ENCODE measurements at places on chromosomes 5 and 9.

DNA sequence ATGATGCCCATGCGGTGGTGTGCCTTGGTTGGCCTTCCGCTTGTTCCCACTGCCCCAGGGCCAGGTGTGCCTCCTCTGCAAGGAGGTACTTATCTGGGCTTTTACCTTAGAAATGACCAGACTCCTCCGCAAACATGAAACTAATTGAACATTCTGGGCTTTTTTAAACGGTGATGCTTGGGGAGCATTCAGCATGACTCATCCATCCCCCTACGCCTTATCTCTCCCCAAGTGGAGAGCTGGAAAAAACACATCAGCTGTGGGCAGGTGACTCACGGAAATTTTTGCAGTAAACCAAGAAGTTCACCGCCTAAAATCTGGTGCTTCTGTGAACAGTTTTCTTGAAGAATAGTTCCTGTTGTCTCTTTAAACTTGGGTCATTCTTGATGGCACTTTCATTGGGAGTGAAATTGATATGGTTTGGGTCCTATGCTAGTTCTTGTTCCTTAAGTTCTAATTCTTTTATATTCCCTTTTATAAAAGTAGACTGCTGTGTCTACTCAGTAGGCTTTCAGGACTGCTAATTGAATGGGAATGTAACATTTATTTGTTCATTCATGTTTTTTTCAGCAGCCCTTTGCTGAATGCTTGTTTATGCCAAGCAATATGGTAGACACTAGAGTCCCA is 39.6 kb downstream of the SFXN1 start:
- peak; percentile 69 for DNase-seq

DNA sequence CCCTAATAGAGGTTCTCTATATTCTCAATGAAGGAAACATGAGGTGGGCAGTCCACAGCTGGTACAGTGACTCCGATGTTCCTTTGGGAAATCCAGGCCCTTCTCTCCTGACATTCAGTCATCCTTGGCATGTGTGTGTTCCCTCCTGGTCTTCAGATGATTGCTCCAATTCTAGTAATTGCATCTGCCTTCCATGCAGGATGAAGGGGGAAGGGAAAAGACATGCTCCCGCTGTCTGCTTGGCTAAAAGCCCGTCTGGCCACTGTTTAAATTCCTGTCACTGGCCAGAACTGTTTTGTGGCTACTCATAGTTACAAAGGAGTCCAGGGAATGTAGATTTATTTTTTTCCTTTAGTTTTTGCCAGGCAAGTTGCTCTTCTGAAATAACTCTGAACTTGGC is 65.0 kb downstream of the MAST4 start:
- no peak for DNase-seq

DNA sequence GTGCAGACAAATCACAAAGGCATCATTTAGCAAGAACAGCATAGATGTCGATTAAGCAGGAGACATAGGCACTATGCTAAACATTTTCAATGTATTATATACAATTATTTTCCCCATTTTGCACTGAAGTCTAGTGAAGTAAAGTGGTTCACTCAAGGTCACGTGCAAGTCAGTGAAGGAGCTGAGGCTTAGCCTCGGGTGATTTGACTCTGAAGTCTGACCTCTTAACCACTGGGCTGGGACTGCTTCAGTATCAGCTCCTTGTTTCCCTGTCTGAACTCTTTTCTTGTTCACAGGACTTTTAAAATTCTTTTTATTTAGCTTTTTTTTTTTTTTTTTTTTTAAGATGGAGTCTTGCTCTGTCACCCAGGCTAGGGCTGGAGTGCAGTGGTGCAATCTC is 262.7 kb downstream of the DRD1 start:
- DNase-seq: no peak

DNA sequence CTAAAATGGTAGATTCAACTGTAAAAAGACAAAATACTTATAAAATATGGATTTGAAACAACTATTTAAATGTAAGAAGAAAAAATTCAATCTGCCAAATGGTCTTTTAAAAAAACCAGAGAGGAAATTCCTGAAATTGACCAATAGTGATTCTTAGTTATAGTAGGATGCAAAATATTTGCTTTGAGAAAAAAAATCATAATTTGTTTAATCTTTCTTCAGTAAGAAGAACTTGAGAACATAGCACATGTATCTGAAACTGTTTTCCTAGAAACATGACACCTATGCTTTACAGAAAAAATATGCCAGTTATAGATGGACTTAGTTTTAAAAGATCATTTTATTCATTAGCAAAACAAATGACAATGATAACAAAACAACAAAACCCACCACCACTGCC is 186.9 kb upstream of the CD180 start:
- no peak for DNase-seq

GRCh38 chr5:108487951-108488350 is 106.1 kb upstream of the FBXL17 start:
- DNase-seq: no peak

Measured in stimulated activated CD8-positive, alpha-beta memory T cell treated with anti-CD3 and anti-CD28 coated beads, Interleukin-4, amount 100 ng/mL, for 24 hours (primary cell).